ENCODE measurements at places on chromosomes 12 and 14.

DNA sequence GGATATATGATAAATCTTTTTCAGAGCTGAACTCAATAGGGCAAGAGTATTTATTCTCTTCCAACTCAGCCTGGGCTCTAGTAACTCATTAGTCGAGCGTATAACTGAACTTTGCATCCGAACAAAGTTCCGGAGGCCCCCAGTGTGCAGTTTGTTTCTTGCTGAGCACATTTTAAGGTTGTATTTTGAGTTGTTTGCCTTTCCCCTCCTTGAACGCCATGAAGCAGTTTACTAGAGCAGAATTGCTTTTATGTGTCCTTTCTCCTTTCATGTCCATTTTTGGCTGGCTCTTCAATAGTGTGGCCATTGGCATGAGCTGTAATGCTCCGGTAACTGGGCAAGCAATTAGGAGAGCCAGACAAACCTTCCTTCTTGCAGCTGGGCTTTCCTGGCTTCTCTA, 105.3 kb downstream of the WIF1 start:
- DNase-seq, result no peak

GRCh38 chr14:21999402-21999801, 325.8 kb upstream of the OR4E1 start:
- no peak for DNase-seq

DNA sequence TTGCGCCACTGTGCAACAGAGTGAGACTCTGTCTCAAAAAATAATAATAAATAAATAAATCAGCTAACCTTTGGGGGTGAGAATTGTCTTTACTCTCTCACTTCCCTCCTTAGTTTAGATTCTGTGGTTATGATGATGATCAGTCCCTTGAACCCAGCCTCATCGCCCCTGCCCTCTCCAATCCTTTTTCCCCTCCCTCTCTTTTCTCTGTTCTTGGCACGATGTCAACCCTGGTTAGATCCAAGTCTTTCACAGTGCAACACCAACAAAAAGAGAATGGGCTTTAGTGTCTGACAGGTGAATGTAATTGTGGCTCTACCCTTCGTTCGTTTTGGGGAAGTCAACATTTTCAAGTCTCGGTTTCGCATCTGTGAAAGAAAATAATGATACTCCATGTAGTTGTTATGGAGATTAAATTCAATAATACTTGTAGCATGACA, 59.0 kb downstream of the NTN4 start:
- no peak for DNase-seq

GRCh38 chr12:61367281-61367785, 892.9 kb upstream of the USP15 start:
- DNase-seq, result no peak

- no peak for DNase-seq
These were observed 16.7 kb upstream of the TTC9 start for GRCh38 chr14:70624972-70625371.

GRCh38 chr12:25546318-25546717, 6.8 kb downstream of the LMNTD1 start:
- DNase-seq, result no peak

GRCh38 chr12:55692631-55693322, 14.9 kb downstream of the ITGA7 start:
- no peak for DNase-seq

GRCh38 chr12:89472508-89472907, 52.1 kb downstream of the GALNT4 start:
- no peak for DNase-seq

DNA sequence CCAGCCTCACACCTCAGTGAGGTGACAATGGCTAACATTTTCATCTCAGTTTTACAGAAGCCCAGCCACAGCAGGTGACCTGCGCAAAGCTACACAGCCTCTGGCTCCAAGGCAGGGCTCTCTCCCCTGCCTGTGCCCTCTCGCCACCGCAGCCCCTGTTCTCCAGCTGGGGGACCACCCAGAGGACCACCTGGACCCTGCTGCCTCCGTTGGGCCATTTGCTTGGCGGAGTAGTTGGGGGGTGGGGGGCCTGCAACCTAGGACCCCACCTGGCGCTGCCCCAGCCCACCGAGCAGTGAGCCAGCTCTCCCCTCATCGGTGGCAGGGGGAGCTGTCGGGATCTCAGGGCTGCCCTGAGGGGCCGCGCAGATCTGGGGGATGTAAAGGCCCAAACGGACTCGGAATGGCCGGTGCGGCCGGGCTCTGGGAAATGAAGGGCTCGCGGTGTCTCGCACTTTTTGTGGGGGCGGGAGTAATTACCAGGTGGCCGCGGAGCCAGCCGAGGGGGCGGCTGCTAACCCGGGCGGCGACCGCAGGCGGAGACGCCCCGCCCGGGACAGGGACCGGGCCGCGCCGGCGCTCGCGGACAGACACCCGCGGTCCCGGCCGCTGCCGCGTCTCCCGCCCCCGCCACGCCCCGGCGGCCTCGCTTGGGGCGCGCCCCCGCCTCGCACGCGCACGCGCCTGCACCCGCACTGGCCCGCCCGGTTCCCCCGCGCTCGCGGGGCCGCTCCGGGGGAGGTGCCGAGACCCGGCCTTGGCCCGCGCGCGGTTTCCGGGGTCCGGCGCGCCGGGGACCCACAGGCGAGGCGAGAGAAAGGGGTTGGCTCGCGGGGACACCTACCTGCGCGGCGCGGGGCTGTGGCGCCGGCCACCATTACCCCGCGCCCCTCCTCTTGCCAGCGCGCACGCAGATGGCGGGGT, 8.6 kb upstream of the GPR68 start:
- DNase-seq, result no peak

- DNase-seq, result peak; percentile 50
These were observed 764.3 kb downstream of the NOVA1 start for GRCh38 chr14:25833341-25834126.

- DNase-seq, result no peak
These were observed 344.5 kb downstream of the TMTC2 start for GRCh38 chr12:83031196-83031595.

DNA sequence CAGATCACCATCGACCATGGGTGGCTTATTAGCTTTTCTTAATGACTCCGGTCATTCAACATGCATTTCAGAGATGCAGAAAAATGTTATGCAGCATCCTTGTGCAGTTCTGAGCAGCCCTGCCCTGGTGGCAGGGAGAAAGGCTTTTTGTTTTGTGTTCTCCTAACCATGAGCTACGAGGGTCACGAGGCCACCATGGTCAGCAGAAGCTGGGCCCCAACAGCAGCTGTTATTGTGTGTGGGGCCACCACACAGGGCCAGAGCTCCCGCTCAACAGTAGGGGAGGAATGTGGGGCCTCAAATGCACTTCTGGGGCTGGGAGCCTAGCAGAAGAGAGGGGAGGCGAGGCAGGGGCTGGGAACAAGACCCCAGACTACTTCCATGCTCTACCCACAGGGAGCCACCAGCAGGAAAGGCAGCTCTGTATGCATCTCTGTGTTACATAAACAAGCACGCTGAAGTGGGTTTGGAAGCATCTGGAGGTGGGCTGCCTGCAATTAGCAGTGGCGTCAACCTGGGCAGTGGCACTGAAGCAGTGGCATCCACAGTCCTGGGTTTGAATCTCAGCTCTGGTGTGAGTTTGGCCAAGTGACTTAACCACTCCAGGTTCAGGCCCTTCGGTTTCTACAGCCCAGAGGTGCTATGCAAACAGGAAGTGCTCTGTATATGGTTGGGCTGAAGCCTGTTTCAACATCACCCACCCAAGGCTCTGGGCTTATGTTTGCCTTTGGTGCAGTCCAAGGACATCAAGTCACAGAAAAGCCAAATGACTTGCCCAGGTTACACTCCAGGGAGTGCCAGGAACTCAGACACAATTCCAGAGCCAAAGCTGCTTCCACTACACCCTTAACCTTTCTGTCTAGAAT, 16.3 kb downstream of the GLTP start:
- DNase-seq, result no peak

- no peak for DNase-seq
These were observed 233.8 kb downstream of the FBXL14 start for GRCh38 chr12:1360441-1361210.

GRCh38 chr12:16531621-16532020, 74.3 kb downstream of the LMO3 start:
- peak; percentile 21 for DNase-seq

GRCh38 chr14:63928744-63929174, 76.0 kb downstream of the SYNE2 start:
- no peak for DNase-seq

GRCh38 chr14:51020024-51020710, 74.7 kb downstream of the TRIM9 start:
- DNase-seq, result no peak

- DNase-seq, result no peak
These were observed 111.5 kb upstream of the PRICKLE1 start for GRCh38 chr12:42701084-42701483.

GRCh38 chr12:27289414-27289813, 43.2 kb upstream of the BMAL2 start:
- DNase-seq, result no peak

- no peak for DNase-seq
These were observed 257.7 kb downstream of the BTG1 start for GRCh38 chr12:91887957-91888356.

- no peak for DNase-seq
These were observed 49.7 kb downstream of the TNFAIP2 start for GRCh38 chr14:103172921-103173320.

DNA sequence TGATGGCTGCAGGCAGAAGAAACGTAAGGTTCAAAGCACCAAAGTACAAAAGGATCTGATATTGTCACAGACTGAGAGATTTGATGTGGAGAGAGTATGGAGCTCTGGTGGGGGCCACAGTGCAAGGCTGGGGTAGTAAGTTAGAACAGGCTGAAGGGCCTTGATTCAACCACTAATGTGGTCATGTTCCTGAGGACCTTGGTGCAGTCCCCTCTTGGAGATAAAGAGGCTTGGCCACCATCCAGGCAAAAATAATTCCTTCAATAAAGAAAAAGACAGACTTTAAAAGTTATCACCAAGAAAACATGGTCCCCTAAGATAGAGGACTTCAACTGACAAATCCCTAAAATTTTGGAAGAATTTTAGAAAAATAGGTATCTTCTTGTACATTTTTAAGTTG, 17.4 kb downstream of the CAPZA3 start:
- no peak for DNase-seq

DNA sequence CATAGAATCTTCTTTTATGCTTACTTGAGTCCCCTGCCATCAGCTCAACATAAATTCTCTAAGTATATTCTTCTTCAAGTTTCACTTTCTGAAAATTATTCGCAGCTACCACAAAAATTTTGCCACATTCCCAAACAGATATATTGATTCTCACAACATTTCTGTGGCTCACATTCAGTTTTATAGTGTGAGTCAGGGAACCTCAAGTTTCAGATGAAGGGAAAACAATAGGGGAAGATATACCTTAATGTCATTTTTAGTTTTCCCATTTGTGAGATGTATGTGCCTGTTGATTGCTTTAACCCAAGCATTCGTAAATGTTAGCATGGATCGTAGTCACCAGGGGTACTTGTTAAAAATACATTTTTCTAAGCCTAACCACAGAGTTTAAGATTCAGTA, 465.8 kb downstream of the CCER1 start:
- no peak for DNase-seq

GRCh38 chr12:5033883-5034282, 9.8 kb upstream of the KCNA5 start:
- no peak for DNase-seq

DNA sequence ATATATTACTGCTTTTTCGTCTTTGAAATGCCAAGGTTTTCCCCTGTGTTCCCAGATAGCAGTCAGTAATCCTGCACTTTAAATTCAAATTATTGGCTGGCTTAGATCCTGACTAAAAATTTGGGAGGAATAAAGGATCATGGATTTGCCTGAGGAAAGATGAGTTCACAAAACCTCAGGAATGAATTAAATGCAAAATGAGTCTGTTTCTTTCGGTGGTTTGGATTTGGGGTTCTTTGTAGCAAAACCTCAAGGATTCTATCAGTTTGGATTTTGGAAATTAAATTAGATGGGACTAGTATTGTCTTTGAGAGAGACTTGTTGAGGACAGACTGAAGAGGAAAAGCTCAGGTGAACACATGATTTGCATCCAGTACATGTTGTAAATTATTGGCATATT, 36.1 kb downstream of the PPFIBP1 start:
- no peak for DNase-seq

DNA sequence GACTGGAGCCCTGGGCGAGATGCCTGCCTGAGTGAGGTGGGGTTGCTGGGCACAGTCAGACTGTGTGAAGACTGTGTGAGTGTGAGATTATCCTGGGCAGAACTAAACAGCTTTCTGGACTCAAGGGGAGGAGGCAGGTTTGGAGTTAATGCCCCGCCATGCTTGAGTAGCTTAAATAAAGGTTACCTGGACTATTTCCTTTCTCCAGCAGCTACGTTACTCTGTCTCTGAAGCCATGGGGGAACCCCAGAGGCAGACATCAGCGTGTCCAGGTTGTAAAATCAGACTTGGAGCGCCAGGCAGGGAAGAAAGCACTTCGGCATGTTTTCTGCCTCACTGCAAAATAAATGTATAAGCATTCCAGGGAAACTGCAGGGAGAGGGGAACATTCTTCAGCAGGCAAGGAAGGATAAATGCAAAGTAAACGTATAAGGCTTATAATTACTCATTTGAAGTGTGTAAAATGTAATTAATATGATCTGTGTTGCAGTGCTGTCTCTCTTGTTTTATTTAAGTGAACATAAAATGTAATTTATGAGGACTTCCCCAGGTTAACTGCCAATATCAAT, 129.7 kb downstream of the CHST11 start:
- DNase-seq, result no peak

GRCh38 chr14:90381011-90381786, 15.6 kb upstream of the CALM1 start:
- DNase-seq, result no peak

- DNase-seq, result no peak
These were observed 24.0 kb upstream of the CLEC4E start for GRCh38 chr12:8564656-8565055.

GRCh38 chr12:104294927-104295668, 8.4 kb upstream of the EID3 start:
- no peak for DNase-seq

DNA sequence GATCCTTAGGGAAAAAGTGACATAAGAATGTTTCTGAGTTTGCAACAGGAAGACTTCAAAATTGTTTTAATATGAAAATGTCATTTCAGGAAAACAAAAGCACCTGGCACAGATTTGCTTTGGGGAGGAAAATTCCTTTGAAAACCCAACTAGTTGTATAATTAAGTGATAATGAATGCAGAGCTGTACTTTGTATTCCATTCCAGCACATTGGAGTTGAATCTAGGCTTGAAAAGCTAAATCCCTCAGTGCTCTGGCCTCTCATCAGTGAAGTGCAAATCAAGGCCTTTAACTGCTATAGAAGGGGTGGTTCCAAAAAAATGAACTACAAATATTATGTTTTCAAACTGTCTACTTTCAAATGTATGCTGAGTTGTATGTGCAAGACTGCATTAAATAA, 19.6 kb upstream of the C12orf42 start:
- no peak for DNase-seq

- DNase-seq, result no peak
These were observed 14.3 kb upstream of the TMX1 start for GRCh38 chr14:51225751-51226150.

- DNase-seq, result no peak
These were observed 111.4 kb downstream of the ZFP36L1 start for GRCh38 chr14:68681256-68682011.

- DNase-seq, result no peak
These were observed 449 bp upstream of the SLC24A4 start for GRCh38 chr14:92322516-92322915.

All from neuronal stem cell (in vitro differentiated cells).